NCI-H1930 (cell line): ENCODE measurements at places on chromosomes 6 and 20.

GRCh38 chr6:168699631-168700295, 258.8 kb downstream of the SMOC2 start:
- no peak for DNase-seq

- no peak for DNase-seq
Observed at GRCh38 chr6:96153775-96154174, 138.0 kb downstream of the FUT9 start.

DNA sequence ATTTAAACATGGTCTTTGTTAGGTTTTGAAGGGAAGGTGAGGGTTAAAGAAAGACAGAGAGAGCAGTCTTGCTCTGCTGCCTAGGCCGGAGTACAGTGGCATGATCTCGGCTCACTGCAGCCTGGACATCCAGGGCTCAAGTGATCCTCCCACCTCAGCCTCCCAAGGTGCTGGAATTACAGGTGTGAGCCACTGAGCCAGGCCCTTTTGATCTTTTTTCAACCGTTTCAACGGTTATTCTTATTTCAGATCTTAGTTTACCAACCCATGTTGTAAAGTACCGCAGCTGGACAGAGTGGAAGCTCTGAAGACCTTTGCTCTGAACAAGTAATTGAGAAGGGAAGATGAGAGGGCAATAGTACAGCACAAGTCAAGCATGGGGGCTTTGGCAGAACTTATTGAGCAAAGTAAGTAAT, 1.2 kb upstream of the SRPK1 start:
- no peak for DNase-seq

DNA sequence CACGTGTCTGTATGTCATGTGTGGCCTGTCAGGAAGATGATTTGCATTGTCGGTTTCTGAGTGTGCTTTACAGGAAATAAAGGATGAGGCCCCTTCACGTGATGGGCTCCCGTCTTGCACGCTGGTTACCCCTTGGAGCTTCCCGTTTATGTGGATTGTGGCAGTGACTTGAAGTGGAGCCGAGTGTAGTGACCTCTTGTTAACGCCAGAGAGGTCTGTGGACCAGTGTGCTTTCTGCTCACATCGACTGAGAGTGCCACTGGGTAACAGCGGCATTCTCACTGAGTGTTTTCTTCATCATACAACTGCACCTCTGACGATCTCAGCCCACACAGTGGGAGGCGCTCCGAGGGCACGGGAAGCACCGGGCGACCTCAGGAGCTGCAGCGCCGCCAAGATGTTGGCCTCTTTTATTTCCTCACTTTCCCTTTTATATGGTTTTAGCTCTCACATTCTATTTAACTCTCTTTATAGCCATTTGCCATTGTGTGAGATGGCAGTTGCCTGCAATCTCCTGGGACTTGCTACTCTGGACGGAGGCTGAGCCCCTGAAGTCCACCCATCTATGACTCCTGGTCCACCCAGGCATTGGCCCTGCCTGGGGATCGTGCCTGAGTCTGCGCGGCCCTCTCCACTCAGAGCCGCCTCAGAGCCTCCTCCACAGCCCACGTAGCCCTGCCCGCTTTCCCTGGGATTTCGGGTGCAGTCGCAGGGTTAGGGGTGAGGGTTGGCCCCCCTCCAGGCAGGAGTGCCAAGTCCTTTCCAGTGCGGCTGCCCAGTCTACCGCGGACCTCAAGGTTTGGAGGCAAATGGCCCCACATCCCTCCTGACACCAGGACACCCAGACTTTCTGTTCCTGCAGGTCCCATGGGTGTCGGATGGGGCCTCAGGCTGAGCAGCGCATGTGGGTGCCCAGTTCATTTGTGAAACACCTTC, 238.9 kb downstream of the ERMARD start:
- no peak for DNase-seq

DNA sequence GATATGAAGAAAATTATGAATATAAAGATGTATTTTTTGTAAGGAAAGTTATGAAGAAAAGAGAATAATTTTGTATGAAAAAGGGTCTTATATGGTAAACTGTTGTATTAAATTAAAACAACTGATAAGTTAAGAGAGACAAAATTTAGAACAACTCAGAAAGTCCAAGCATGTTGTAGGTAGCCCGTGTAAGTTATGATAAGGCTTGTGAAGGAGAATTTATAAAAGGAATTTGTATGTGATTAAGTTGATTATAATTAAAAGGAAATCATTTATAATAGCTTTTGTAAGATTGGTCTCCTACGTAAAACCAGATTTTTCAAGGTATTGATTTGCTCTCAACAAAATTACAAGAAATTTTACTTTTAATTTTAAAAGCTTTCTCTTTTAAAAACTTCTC, 1579.3 kb downstream of the HACE1 start:
- no peak for DNase-seq

GRCh38 chr6:153790876-153791473, 248.1 kb upstream of the OPRM1 start:
- no peak for DNase-seq

- DNase-seq: no peak
Observed at GRCh38 chr6:100257793-100258395, 206.8 kb downstream of the SIM1 start.

DNA sequence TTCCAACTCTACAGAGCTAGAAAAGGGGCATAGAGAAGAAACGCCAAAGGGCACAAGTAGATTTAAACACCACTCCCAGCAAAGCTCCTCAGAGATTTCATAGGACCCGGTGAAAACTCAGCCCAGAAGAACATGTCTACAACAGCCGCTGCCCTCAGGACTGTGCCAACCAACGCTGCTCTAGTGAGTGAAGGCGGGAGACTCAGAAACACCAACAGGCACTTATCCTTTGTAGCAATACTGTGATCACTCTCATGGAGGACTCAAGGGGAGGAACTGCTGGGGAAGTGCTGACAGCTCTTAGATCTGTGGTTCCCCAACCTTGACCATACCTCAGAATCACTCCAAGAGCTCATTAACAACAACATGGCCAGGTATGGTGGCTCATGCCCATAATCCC, 39.5 kb downstream of the STAU1 start:
- DNase-seq: no peak

DNA sequence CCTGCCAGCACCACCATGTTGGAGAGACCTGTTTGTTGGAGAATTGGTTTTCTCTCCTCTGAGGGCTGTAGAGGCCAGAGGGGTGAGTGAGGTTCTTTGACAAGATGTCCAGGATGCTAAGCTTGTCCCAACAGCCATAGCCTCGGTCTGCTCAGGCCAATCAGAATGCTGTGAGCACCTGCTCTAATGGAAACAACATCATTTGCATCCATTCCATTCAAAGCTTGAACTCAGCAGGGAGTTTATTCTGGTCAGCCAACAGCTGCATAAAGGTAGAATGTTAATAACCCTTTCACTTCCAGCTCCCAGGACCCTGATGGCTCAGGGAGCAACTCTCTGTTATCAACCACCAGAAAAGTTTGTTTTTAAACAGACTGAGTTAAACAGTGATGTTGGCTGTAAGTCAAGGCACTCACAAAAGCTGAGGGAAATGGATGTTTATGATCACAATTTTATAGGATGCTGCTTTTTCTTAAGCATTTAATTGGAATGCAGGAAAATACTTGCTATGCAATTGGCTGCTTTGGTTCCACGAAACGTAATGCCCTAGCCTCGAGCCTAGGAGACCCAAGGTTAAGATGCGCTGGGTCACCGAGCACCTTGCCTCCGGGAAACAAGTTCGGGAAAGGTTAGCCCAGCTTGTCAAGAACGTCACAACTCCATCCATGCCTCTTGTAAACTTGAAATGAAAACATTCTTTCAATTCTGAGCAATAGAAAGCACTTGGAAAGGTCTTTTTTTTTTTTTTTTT, 155.2 kb downstream of the NFATC2 start:
- DNase-seq: no peak

DNA sequence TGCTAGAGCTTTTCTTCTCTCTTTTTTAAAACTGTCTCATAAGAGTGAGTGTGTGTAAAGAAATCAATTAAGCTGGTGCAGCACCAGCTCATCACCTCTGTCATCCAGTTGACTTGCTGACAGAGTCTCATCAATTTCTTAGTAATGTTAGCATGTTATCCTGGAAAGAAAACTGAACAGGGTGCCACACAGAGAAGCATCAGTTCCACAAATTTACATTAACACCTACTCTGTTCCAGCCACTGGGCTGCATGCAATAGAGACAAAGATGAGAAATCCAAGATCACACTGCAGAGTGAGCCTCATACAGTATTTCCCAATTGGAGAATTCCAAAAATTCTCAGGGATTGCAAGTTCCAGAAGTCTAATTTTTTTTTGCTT, 207.0 kb upstream of the CITED2 start:
- DNase-seq: no peak

- no peak for DNase-seq
Observed at GRCh38 chr6:33934731-33935270, 131.0 kb upstream of the MLN start.
